ENCODE measurements at places on chromosomes 4 and X.

DNA sequence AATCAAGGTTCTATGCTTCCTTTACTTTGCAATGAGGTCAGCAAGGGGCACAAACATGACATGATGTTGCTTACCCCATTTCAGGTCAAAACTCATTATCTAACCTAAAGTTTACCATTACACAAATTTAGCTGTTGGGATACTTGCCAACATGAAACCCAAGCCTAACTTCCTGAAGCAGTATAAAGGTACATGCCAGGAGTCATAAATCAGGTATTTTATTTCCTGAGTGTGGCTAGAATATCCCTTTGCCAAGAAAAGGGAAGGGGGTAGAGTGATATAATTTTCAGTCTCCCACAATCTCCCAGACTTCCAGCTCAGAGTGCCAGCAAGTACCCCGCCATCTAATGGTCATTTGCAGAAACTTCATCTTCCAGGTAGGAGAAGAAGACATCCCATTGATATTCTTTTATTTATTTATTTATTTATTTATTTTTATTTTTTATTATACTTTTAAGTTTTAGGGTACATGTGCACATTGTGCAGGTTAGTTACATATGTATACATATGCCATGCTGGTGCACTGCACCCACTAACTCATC lies 136.6 kb downstream of the NEXMIF start:
- no peak for DNase-seq

- DNase-seq = no peak
Observed at GRCh38 chrX:1313788-1314187, 22.8 kb upstream of the IL3RA start.

DNA sequence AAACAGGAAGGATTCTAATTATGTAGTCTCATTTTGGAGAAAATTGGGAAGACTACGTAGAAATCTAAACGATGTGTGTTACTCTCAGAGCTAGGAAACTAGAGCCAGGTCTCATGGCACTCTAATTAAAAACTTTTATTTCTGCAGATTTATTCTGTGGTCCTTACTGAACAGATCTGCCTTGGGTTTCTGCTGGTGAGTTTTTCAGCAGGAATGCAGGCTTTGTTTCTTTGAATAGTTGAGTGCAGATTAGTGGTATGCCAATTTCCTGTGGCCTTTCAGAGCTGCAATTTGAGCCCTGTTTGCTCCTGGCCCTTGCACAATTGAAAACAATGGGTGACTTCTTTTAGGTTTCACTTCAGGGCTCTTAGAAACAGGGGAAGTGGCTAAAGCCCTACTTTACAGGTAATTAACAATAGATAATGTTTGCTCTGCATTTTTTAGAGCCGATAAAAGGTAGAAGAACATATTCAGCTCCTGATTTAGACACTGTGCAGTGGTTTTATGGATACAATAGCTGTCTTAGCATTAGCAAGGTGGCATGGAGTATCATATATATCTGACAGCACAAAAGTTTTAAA lies 21.8 kb downstream of the SPRY1 start:
- no peak for DNase-seq

DNA sequence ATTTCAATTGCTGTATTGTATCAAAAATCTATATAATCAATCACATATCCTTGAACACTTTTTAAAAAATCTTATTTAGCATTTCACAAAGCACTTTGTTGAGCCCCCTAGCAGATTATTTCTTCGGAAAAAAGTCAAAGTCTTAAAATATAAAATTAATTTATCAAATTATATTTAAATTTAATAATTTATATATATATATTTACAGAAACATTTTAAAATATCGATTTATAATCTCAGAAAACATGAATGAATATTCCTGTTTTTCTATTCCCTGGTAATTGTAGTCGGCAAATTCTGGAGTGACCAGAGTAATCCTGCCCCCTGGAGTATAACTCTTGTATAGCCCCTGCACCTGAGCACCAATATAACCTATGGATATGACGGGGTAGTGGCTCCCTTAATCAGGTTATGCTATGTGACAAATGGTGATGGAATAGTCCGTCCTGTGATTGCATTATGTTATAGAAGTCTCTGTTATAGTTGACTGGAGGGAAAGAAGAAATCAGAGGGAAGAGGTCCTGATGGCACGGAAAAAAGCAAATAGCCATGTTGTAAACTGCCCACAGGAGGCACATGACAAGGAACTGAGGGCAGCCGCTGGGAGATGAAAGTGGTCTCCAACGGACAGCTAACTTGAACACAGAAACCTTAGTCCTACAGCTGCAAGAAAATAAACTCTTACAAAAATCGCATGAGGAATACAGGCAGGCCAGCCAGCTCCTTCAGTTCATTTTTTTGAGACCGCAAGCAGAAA lies 1092.3 kb downstream of the ARAP2 start:
- no peak for DNase-seq

DNA sequence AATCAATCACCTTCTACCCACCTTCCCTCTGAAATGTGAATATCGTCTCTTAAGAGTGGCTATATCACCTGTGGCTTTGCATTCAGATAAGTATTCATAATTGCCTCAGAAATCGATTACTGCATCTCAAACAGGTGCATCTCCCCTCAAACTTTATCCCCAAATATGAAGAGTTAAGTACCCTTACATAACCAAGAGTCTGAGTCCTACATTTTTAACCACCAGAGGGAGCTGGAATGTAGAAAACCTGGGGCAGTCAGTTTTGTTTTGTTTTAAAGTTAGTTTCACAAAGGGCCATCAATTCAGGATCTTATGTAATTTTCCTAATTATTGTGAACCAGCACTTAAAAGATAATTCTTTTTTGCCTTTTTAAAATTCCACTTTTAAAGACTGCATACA lies 5.7 kb downstream of the TCEANC start:
- no peak for DNase-seq

- DNase-seq = peak; percentile 44
Observed at GRCh38 chrX:48540028-48540375, 488 bp downstream of the TBC1D25 start.

DNA sequence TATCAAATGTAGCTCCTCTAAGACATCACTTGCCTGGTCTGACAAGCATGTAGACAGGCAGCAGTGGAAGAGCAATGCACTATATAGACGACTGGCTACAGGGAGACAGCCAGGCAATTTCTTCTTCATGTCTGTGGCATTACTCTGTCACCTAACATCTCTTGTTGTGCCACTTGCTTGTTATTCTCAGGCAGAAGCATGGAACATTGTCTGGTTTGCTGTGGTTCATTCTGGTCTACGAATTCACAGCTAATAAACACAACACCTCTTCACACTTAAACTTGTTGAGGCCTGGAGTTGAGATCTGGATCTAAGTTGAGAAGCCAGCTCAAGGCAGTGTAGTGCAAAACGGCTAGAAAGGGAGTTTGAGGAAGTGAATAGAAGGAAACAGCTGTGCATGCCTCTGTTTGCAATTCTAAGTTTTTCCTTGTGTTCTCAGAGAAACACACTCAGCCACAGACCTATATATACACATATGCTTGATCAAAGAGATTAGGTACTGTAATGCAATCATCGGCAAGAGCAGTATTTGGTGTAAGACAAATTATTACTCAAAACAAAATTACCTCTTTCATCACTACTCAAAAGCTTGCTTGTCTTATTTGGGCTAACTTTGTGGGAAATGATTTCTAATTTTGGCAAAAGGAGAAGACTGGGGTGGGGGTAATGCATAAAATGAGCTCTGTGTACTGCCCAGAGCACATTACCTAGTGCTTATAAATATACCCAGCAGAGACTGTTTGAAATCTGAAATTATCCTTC lies 243.8 kb downstream of the PPP3CA start:
- no peak for DNase-seq

DNA sequence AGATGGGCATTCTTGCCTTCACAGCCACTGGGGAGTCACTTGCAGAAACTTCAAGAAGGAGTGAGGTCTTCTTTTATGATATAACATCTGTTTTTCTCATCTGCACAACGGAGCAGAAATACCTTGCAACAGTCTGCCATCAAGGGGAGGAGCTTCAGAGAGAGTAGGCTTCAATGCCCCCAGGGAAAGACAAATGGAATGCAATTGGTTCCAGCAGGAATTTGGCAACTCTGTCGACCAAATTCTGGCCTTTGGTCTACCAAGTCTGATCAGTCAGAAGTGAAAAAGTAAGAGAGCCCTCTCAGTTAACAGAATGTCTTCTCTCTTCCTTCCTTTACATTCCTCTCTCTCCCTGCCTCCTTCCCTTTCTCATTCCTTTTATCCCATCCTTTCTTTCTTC lies 229.3 kb downstream of the IDS start:
- DNase-seq = no peak

GRCh38 chrX:21802839-21803238 lies 36.6 kb upstream of the MBTPS2 start:
- no peak for DNase-seq

DNA sequence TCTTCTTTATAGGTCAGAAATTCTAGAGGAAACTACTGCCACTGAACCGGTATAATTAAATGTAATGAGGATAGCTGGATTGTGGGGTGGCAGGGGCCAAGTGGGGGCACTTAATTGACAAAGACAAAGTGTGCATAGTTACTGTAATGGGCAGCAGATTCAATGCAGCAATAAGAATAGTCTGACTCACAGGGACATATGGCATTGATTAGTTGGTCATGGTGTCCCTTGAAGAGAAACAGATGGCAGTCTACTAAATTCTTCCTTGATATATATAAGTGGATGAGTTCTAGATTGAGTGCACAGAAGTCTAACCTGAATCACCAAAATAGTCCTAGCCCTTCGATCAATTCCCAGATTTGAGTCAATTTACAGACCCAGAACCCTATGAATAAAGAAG lies 31.6 kb downstream of the ETDC start:
- DNase-seq = no peak

GRCh38 chrX:57044245-57044644 lies 48.9 kb upstream of the SPIN3 start:
- DNase-seq = no peak

- DNase-seq = no peak
Observed at GRCh38 chr4:10240691-10241090, 124.1 kb upstream of the WDR1 start.

DNA sequence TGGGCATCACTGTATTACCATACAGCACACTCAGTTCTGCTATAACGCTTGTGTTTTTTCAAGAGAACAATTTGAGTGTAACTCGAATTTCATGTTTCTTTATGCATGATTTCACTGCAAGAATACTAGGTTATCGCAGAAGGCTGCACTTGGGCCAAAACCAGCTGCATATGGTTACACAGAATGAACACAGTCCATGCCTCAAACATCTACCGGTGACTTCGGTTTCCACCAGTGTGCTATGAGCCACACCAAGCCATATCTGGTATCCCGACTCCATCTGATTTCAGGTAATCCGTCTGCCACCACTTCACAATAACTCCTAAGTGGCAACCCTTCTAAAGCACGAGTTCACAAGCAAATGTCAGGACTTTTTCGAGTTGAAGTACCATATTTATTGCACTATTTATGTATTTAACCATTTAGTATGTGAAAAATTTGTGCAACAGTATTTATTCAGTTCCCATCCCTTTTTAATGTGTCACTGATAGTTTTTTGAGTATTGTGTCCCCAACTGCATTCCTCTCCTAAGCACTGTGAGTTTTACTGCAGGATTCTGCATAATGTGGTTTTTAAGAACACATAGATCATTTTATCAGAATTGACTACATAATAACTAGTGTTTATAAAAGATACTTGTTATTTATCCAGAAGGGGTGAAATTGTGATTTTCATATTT lies 111.8 kb downstream of the APBB2 start:
- DNase-seq = no peak

DNA sequence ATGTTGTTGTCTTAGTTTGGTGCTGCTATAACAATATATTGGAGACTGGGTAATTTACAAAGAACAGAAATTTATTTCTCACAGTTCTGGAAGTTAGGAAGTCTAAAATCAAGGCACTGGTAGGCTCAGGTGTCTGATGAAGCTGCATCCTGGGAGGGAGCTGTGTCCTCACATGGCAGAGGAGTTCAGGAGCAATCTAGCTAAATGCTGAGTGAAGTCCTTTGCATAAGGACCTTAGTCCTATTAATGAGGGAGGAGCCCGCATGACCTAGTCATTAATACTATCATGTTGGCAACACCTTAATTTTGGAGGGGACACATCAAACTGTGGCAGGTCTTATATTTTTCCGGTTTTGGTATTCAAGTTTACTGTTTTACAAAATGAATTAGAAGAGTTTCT lies 36.0 kb upstream of the NSUN7 start:
- no peak for DNase-seq
